ENCODE measurements at places on chromosomes 2 and 18.

DNA sequence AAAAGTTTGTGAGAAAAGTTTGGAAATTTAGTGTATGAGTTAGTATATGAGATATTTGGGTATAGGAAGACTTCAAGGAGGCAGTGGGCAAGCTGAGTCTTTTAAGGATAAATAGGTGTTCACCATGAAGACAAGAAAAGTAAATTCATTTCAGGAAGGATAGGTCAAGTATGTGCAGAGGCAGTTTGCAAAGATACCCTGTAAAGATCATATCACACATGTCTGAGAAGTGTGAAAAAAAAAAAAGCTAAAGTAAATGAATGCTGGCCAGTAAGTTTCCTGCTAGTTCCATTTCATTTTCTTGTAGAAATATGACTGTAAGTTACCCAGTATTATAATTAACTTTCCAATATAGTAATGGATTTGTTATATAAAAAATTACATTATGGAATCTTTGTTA lies 131.0 kb downstream of the PHLPP1 start:
- no peak for DNase-seq

DNA sequence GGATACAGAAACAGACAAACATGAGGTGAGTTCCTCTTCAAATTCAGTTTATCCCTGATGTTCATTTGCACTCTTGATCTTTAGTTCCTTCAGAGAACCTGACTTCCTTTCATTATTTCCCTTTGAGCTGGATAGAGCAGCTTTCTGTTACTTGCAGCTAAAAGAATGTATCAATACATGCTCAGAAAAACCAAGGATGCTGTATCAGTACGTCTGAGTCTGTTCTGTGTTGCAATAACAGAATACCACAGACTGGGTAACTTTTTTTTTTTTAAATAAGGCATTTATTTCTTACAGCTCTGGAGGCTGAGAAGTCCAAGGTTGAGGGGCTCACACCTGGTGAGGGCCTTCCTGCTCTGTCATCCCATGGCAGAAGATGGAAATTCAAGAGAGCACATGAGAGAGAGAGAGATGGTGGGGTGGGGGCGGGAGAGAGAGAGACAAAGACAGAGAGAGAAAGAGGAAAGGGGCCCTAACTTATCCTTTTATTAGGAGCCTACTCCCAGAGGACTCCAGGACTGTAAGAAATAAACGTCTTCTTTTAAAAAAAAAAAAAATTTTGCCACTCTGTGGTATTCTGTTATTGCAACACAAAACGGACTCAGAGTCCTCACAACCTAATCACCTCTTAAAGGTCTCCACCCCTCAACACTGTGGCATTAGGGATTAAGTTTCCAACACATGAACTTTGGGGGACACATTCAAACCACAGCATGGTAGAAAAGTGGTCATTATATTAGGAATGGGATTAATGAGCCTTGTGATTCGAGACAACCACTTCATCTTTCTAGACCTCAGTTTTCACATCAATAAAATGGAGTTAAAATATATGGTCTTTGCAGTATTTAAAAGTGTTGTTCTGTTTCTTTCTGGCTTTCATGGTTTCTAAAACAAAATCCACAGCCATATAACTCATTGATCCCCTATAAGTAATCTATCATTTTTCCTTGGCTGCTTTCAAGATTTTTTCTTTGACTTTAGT lies 18.4 kb upstream of the SELENOI start:
- no peak for DNase-seq

DNA sequence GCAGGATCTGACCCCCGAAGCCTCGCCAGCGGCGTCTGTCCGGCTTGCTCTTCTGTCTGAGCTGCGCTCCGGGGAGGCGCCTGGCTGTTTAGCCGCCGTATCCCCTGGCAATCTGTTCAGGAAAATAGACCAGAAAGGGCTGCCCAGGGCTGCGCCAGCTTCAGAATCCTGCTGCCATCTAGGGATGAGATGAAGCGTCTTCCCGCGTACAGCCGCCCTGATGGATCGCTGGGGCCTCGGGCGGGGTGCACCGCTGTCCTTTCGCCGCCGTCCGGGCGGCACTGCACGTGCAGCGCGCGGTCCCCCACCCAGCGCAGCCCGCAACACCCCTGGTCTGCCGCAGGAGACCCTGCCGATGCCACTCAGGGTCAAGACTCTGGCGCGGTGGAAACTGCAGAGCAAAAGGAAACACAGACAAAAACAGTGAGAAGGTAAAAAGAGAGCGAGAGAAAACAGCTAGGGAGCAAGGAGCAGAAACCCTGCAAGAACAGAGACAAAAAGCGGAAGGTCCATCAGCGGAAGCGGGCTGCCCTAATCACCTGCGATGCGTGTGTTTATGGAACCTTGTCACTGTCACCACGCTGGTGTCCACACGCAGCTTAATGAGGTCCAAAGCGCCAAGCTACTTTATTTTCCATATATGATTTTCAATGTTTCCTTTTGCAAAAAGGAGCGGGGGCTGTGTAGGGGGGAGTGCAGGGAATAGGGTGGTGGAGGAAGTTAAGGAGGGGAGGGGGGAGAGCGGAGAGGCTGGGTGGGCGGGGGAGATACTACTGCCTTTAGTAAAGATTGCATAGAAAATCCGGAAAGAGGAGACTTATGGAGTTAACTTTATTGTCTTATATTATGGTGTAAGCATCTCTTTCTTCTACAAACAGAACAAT lies 2113.3 kb upstream of the PIK3C3 start:
- DNase-seq: peak; percentile 69

- no peak for DNase-seq
Measured at GRCh38 chr18:13809531-13810255, 14.3 kb upstream of the MC5R start.

DNA sequence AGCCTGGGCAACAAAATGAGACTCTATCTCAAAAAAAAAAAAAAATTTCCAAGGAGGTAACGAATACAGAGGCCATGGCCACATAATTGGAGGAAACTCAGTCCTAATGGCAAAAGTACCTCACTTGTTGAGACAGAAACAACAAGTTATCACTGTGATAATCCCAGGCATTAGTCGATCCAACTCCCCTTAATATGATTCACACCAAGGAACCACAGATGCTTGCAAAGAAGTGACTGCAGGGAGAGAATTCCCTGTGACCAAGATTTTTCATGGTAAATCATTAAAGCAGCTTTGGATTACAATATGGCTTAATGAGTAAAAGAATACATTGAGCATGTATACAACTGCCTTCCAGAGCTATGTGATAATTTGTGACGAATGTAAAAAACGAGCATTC lies 80.4 kb upstream of the RNU4ATAC start:
- no peak for DNase-seq

DNA sequence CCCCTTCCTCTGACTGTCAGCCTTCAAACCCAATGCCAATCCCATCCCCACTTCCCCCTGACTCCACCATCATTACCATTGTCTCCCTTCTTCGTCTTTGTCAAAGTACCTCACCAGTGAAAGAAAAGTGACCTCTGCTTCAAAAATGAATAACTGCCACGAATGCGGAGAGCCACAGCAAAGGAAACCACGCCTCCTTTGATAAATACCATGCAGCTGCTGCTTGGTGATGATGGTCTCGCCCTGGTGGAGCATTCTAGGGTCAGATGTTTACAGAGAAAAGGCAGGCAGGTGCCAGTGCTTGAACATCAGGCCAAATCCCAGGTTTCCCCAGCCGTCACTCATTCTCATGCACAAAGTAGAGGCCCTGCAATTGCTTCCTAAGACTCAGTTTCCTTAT lies 162.2 kb downstream of the BCL11A start:
- DNase-seq: no peak

- DNase-seq: no peak
Measured at GRCh38 chr2:161990741-161991140, 83.3 kb downstream of the DPP4 start.

GRCh38 chr2:105237045-105237765 lies 4.3 kb upstream of the GPR45 start:
- DNase-seq: no peak

- no peak for DNase-seq
Measured at GRCh38 chr2:20868377-20868776, 45.5 kb upstream of the LDAH start.

DNA sequence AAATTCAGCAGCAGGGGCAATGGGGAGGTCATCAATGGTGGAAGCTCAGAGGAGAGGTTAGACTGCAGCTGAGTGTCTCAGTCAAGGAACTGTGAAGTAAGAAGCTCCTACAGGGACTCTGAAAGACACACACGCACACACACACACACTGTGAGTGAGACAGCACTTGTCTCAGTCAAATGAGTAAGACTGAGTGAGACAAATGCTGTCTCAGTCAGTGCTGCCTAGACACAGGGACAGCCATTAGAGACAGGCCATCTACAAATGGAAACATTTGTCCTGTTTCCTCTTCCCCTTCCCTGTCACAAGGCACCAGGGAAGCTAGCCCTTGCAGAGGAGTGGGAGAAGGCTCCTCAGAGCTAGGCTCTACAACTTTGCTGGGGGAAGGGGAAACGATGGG lies 577.4 kb upstream of the GCFC2 start:
- no peak for DNase-seq

DNA sequence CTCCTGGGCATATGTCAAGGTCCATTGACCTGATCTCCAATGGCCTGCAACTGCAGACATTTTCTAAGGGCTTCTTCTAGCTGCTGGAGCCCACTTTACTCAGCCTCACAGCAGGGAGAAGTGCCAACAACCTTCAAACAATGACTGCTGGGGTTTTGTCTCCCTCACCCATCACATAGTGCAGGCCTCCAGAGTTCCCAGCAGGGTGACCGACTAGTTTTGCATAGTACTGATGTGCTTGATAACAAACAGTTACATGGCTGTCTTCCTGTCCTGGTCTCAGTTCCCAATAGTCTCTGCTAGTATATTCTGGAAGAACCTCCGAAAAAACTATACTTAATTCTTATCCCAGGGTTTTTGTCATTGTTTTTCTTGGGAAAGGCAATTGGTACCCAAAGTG lies 10.4 kb upstream of the NETO1 start:
- no peak for DNase-seq

GRCh38 chr2:84022810-84023431 lies 436.2 kb downstream of the SUCLG1 start:
- DNase-seq: peak; percentile 47

GRCh38 chr2:219991116-219991515 lies 363.7 kb downstream of the SLC4A3 start:
- no peak for DNase-seq

DNA sequence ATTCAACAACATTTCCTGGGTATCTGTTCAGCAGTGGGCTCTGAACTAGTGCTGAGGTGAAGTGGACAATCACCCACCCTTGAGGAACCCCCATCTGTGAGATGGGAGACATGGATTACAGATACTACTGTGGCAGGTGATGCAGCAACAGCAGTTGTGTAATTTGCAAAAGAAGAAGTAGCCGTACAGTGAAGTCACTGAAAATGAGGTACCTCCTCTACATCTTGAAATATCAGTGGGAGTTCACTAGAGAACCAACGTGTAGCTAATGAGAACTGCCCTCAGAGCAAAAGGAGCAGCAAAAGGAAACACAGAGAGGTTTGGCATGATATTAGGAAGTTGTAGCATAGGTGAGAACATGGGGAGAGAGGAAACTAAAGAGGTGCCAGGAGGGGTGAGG lies 41.3 kb downstream of the VSNL1 start:
- DNase-seq: no peak

DNA sequence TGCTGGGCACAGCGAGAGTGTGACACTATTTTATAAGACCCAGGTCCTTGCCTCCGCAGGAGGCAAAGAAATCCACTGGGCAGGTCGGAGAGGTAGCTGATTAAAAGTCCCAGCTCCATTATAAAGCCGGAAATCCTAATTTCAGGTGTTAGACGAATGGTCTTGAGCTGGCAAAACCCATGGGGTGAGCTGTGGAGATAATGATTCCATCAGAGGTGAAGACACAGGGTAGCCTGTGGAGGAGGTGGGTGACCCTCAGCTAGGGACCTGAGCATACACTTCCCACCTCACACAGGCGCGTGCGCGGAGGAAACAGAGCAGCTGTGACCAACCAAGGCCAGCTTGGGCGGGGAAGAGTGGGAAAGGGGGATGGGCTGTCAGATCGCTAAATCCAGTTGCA lies 201.7 kb upstream of the CXCR4 start:
- DNase-seq: no peak

- DNase-seq: peak; percentile 37
Measured at GRCh38 chr18:12656938-12657683, 796 bp downstream of the SPIRE1 start.

- no peak for DNase-seq
Measured at GRCh38 chr2:180677930-180678624, 302.3 kb upstream of the UBE2E3 start.

DNA sequence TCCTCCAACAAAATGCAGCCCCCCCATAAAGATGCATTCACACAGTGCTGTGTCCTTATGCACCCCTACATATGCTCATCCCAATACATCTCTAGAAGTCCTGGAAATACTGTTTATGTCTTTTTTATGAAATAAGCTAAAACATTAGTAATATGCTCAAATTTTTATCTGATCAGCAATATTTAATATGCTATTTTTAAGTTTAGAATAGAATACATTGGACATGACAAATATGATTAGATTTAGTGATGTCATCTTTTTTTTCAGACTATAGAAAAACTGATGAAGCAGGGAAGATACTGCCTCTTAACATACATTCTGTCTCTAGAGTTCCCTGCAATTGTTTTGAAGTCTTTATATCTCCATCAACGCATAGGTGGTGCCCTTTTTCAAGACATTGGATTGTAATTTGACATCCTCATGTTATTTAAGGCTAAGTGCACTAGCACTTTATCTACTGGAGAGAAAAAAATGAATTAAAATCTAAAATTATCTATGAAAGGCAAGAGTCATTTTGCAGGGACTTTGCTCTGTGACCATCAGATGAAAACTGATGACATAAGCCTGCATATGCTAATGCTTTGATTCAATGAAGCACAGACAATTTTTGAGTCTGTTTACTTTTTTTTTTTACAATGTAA lies 395.3 kb downstream of the LPIN1 start:
- DNase-seq: no peak

DNA sequence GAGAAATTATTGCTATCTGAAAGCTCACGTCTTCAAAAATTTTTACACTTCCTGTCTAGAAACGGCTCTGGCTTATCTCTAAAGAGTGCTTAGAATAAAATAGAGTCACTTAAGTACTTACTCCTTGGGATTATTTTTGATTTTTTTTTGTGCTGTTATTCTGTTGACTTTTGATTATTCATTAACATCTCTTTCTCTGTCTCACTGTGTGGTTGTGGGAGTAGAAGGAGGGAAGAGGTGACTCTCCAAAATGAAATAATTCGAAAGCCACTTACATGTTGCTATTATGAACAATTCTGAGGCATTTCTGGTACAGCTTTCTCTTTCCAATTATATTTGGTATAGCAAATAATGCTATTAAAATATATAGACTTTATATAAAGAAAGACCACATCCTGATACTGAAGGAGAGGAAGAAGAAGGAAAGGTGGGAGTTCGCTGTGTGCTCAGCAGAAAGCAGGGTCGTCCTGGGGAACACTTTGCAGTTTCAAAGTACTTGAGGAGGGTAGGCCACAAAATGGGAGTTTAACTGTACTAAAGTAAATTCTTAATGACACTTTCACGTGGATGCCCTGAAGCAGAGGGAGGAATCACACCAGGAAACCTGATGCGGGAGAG lies 9.6 kb upstream of the MMADHC start:
- DNase-seq: no peak

DNA sequence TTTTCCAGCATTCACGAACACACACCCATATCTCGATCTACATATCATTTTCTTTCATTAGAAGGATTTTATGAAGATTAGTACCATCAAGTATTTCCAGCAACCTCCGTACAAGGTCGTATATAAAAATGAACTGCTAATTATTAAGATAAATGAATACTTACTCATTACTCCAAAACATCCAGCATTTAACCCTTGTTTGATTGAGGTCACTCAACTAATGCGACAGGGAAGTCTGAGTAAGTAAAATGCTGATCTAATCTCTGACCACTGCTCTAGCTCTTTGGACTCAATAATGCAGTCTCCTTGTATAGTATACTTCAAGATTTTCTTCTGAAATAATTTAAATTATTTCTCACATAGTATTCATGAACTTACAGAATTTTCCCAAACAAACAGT lies 2.0 kb downstream of the ABHD3 start:
- DNase-seq: no peak

Data from globus pallidus (tissue), 1 donor.